Panc1 (cell line): ENCODE measurements at places on chromosomes 12 and 14. TPM values are rescaled to one million over a fixed set of nuclear protein-coding genes. Genes with fewer than 3 reads are reported as not detected.
A peak's percentile ranks its signal among the peaks of the same experiment; 100 is the strongest.

- no peak overlapping the region for H3K4me3 ChIP-seq
- no peaks in the 10 kb centered on the region for H3K36me3 ChIP-seq
These were observed 27.4 kb upstream of the SFSWAP start for GRCh38 chr12:131683266-131684014.

The ACSS3 gene
- 0.10 TPM for total RNA-seq

DNA sequence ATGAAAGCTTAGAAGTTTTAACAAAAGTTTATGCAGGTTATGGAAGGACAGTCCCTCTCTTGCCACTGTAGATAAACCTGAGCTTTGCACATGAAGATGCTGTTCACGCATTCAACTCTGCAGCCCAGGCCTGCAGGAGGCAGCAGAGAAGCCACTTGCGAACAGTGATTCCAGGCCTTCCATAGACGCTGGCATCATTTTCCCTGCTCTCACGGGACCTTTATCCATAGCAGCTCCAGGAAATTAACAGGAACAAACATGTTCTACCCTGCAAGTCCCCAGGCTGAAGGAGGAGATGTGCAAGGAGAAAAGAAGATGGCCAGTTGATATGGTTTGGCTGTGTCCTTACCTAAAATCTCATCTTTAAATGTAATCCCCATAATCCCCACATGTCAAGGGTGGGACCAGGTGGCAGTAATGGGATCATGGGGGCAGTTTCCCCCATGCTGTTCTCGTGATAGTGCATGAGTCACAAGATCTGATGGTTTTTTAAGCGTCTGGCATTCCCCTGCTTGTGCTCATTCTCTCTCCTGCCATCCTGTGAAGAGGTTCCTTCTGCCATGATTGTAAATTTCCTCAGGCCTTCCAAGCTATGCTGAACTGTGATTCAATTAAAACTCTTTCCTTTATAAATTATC, 2.0 kb downstream of the ERP27 start:
- no peak overlapping the region for H3K27ac ChIP-seq
- no peaks in the 10 kb centered on the region for H3K27me3 ChIP-seq
- no peak overlapping the region for H3K4me3 ChIP-seq
- no peaks in the 10 kb centered on the region for H3K36me3 ChIP-seq

DNA sequence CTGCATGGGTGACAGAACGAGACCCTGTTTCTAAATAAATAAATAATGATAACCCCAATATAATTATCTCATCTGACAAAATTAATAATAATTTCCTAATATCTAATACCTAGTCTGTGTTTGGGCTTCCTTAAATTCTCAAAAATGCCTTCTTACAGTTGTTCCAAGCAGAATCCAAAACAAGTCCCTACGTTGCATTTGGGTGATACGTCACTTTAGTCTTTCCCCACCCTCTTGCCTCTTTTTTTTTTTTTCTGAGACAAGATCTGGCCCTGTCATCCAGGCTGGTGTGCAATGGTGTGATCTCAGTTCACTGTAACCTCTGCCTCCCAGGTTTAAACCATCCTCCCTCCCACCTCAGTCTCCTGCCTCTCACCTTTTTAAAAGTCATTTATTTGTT, 26.7 kb downstream of the VEZT start:
- H3K36me3 ChIP-seq = no peaks in the 10 kb centered on the region
- no peak overlapping the region for H3K27ac ChIP-seq
- no peak for DNase-seq
- H3K4me3 ChIP-seq = no peak overlapping the region

- no peak overlapping the region for H3K27ac ChIP-seq
- H3K4me1 ChIP-seq = no peaks in the 10 kb centered on the region
- H3K36me3 ChIP-seq = no peaks in the 10 kb centered on the region
- no peaks in the 10 kb centered on the region for H3K27me3 ChIP-seq
These were observed 123.2 kb upstream of the FOXN3 start for GRCh38 chr14:89540009-89540829.

GRCh38 chr12:6546016-6546415, 9.8 kb downstream of the IFFO1 start:
- no peaks in the 10 kb centered on the region for H3K27me3 ChIP-seq
- H3K4me3 ChIP-seq = no peak overlapping the region
- no peak overlapping the region for H3K27ac ChIP-seq
- no peaks in the 10 kb centered on the region for H3K4me1 ChIP-seq
- DNase-seq = no peak
- no peaks in the 10 kb centered on the region for H3K36me3 ChIP-seq

DNA sequence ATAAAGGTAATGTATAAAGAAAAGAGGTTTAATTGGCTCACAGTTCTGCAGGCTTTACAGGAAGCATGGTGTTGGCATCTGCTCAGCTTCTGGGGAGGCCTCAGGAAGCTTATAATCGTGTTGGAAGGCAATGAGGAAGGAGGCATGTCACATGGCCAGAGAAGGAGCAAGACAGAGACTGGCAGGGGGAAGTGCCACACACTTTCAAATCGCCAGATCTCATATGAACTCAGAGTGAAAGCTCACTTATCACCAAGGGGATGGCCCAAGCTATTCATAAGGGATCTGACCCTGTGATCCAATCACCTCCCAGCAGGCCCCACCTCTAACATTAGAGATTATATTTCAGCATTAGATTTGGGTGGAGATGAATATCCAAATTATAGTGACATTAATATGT, 26.3 kb downstream of the LDHB start:
- no peak overlapping the region for H3K4me3 ChIP-seq
- no peaks in the 10 kb centered on the region for H3K4me1 ChIP-seq
- peaks cover 10% of the 10 kb centered on the region; the same call in 1 of the 2 replicates for H3K36me3 ChIP-seq
- DNase-seq = no peak

- no peak overlapping the region for H3K4me3 ChIP-seq
- no peak for DNase-seq
- H3K4me1 ChIP-seq = no peaks in the 10 kb centered on the region
These were observed 81.5 kb downstream of the DPF3 start for GRCh38 chr14:72812292-72812851.

GRCh38 chr14:88983755-88984154, 159.3 kb downstream of the TTC8 start:
- no peak overlapping the region for H3K27ac ChIP-seq
- H3K4me1 ChIP-seq = no peaks in the 10 kb centered on the region
- no peak for DNase-seq
- no peaks in the 10 kb centered on the region for H3K27me3 ChIP-seq
- no peaks in the 10 kb centered on the region for H3K36me3 ChIP-seq
- no peak overlapping the region for H3K4me3 ChIP-seq

DNA sequence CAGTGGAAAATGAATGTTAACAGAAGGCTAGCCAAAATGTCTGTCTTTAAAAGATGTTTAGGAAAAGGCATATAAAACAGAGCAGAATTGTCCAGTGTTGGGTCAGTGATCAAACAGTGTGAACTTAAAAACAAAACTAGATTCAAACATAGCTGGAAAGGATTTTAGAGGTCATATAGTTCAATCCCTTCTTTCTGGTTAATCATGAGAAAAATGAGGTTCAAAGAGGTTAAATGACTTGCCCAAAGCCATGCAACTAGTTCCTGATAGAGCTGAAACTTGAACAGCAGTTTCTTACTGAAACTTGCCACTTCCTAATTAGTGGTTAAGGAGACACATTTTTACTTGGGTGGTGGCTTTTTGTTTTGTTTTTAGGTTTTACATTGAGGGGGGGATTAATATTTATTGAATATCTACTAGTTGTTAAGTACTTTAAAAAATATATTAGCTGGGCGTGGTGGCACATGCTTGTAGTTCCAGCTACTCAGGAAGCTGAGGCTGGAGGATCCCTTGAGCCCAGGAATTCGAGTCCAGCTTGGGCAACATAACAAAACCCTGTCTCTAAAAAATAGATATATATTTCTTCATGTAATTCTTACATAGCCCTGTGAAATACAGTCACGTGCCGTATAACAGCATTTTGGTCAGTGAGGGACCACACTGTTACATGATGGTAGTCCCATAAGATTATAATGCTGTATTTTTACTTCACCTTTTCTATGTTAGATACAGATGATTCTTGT, 20.4 kb downstream of the ACVR1B start:
- no peak overlapping the region for H3K4me3 ChIP-seq
- no peaks in the 10 kb centered on the region for H3K36me3 ChIP-seq
- DNase-seq = no peak
- no peaks in the 10 kb centered on the region for H3K27me3 ChIP-seq
- 0 out of 2 replicates have a peak, but pooled peaks cover 4% of the 10 kb centered on the region for H3K4me1 ChIP-seq
- no peak overlapping the region for H3K27ac ChIP-seq

DNA sequence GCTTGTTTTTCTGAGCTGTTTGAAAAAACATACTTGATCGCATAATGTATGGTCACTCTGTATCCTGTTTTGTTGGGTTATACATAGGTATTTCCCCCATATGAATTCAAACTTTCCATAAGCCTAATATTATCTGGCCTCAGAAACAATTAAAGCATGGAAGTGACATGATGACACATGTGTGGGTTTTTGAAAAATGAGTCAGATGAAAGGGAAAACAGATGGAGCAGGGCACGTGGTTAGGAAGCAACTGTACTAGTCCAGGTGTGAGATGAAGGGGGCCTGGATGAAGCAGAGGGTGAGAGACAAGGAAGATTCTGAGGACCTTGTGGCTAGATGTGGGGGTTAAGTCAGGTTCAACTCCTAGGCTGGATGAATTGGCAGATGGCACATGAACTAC, 92.7 kb upstream of the DNM1L start:
- DNase-seq = peak; percentile 8
- no peak overlapping the region for H3K4me3 ChIP-seq
- H3K27me3 ChIP-seq = no peaks in the 10 kb centered on the region
- H3K36me3 ChIP-seq = no peaks in the 10 kb centered on the region
- H3K4me1 ChIP-seq = no peaks in the 10 kb centered on the region
- no peak overlapping the region for H3K27ac ChIP-seq

DNA sequence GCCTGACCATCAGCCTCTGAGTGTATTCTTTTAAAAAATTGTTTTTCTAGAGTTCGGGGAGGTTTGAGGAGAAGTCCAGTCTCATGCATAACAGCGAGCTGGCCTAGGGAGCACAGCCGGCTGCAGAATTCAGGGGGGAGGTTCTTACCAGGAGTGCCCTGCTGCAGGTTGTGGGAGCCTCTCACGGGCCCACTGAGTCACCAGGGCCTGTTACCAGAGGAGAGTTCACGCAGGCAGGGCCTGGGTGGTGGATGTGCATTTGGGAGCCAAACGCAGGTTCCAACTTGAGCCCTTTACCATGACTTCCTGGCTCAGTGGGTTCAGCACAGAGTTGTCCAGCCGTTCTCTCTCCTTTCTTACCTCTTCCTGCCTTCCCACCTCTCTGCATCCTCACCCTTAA, 14.4 kb downstream of the CD9 start:
- no peaks in the 10 kb centered on the region for H3K36me3 ChIP-seq
- H3K27ac ChIP-seq = peak overlapping the region; percentile 77
- no peaks in the 10 kb centered on the region for H3K27me3 ChIP-seq

GRCh38 chr14:21309238-21309636, 29.4 kb downstream of the RPGRIP1 start:
- H3K36me3 ChIP-seq = no peaks in the 10 kb centered on the region
- no peak overlapping the region for H3K4me3 ChIP-seq
- no peaks in the 10 kb centered on the region for H3K4me1 ChIP-seq
- 0 out of 2 replicates have a peak overlapping the region, but pooled peaks have one; percentile 36 for H3K27ac ChIP-seq

- H3K27ac ChIP-seq = peak overlapping the region; percentile 74
- peaks cover 27% of the 10 kb centered on the region for H3K4me1 ChIP-seq
- no peak for DNase-seq
- H3K27me3 ChIP-seq = no peaks in the 10 kb centered on the region
- H3K36me3 ChIP-seq = no peaks in the 10 kb centered on the region
These were observed 146.1 kb upstream of the NCOR2 start for GRCh38 chr12:124713436-124714082.

DNA sequence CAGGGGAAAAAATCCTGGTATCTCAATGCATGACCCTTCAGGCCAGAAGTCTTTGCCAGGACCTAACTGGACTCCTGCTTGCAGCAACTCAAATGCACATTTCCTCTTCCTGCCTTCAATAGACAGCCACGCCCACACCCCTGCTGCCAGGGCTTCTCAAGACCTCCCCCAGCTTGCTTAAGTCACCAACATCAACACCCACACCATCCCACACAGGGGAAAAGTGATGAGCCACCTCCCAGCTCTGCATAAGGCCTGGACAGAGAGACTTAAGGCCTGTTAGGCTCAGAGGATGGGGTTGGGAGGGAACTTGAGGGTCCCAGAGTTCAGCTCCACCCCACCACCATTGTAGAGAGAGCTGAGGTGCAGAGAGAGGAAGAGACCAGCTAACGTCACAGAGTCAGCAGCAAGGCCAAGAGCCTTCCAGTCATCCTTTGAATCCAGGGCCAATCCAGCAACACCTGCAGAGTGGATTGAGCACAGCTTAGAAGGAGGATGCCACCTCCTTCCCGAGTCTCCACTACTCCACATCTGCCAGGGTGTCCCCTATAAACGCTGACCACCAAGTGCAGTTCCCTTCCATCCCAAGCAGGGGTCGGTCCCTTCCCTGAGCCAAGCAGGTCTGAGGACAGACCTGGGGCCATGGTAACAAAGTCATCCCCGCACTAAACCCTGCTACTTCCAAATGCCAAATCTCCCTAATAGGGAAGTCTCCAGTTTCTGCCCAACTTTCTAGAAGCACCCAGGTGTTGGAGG, 50.0 kb downstream of the KDM2B start:
- no peak overlapping the region for H3K27ac ChIP-seq
- DNase-seq = no peak
- no peaks in the 10 kb centered on the region for H3K36me3 ChIP-seq
- H3K4me3 ChIP-seq = no peak overlapping the region
- no peaks in the 10 kb centered on the region for H3K27me3 ChIP-seq

The RND1 gene
- 0.44 TPM for total RNA-seq

GRCh38 chr12:108861878-108862587, 4.7 kb upstream of the SSH1 start:
- H3K27me3 ChIP-seq = no peaks in the 10 kb centered on the region
- no peak for DNase-seq
- H3K4me3 ChIP-seq = no peak overlapping the region

DNA sequence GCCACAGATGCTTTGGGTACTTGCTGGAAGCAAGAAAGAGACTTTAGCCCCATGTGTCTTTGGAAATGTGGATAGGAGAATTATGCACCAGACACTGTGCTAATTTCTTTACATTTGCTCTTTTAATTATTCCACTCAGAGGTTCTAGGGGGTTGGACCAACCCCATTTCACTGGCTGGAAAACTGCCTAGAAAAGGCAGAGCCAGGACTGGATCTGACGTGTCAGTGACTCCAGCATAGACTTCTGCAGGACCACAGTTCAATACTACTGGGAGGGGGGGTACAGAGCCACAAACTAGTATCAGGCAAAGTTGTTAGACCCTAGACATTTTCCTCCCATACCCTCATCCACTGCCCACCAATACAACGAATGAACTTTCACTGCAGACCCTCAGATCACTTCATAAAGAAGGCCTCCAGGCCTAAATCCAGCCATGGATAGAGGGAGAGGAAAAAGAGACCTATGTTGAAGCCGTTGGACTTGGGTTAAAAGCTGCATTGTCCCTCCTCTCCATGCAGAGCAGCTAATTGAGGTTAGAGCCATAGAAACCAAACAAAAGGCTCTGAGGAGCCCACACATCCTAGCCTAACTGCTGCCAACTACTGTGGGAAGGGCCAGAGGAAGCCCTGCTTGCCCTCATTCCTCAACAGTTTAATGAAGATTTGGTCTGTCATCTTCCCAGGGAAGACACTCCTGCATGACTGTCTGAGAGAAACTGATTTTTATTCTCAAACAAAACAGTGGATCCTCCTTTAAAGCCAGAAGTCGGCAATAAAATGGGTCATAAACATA, 68.7 kb downstream of the STON2 start:
- H3K27me3 ChIP-seq = peaks cover 2% of the 10 kb centered on the region; the same call in 1 of the 2 replicates
- DNase-seq = no peak
- H3K4me1 ChIP-seq = no peaks in the 10 kb centered on the region
- no peak overlapping the region for H3K27ac ChIP-seq
